Right atrium auricular region (tissue), 2 donors: ENCODE measurements at places on chromosomes 3 and 15.

DNA sequence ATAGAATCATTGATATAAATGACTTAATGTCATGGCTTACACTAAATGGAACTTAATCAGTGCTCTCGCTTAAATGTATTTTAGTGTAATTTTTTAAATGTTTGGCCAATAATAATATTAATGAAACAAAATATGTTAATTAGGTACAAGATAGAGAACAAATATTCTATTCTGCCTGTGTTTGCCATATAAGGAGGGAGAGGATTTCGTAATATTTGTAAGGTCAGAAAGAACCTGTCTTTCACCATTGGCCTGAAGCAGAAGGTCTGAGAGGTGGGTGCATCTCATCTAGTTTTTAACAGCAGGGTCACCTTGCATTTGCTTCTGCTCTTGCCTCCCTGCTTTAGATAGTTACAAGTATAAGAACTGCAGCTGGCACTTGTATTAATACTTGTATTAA lies 2.5 kb downstream of the GPR87 start:
- no peak for DNase-seq

- peak; percentile 59 for DNase-seq
These were observed 438.2 kb upstream of the ARRDC4 start for GRCh38 chr15:97522347-97522746.

DNA sequence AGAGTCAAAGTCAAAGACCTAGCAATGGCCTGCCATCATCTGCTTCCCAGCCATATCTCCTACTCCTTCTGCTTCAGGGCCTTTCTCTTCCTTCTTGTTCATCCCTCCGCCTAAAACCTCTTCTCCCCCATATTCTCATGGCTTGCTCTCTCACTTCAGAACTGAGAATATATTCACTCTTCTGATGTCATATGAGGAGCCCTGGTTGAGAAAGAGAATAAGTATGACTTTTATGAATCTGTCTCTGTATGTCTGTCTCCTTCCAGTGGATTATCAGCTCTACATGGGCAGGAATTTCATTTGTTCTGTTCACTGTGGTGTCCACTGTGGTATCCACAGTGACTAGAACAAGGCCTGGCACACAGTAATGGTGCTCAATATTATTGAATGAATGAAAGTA lies 11.8 kb downstream of the ZNF592 start:
- no peak for DNase-seq

GRCh38 chr3:44055951-44056350 lies 185.7 kb upstream of the TOPAZ1 start:
- no peak for DNase-seq

GRCh38 chr3:50587806-50588758 lies 18.8 kb downstream of the HEMK1 start:
- DNase-seq: no peak

DNA sequence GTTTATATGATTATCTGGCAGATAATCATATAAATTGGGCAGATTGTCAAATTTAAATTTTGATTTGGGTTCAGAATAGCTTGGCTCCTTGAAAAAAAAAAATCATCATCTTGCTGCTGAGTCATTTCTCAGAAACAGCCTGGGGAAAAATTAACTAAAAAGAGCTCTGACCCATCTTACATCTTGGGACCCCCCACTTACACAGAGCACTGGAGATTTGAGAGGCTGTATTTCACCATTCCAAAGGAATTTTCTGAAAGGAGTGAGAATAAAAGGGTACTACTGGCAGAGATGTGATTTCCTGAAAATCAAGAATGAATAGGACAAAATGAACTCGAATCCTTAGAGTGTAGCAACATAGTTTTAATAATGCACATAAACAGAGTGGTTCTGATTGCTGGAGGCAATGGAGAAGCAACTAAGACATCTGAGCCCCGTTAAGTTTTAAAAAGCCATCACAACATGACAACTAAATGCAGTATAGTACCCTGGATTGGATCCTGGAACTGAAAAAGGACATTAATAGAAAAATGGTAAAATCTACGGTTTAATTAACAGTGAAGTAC lies 97.5 kb downstream of the RFTN1 start:
- no peak for DNase-seq

DNA sequence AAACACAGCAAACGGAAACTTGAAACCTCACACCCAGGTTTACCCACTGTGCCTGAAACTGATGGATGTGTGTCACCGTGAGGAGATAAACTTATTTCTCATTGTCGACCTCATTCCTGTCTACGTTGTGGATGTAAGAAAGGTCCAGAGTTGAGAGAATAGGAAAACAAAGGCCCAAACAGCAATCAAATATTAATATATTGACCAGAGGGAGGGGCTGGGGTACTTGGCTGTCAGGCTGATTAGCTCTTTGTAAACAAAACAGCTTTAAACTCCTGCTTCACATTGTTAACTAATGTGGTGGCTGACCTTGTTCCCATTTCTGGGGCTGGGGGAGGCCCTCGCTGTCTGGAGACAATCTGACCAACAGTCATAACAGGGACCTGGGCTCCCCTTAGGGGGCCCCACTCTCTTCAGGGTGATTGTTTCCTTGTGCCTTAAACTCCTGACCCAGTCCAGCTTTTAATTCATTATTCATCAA lies 937.6 kb downstream of the MCTP2 start:
- DNase-seq: no peak

GRCh38 chr3:143998266-143998665 lies 26.6 kb downstream of the DIPK2A start:
- no peak for DNase-seq

GRCh38 chr15:72474466-72474911 lies 359 bp downstream of the ARIH1 start:
- DNase-seq: no peak

DNA sequence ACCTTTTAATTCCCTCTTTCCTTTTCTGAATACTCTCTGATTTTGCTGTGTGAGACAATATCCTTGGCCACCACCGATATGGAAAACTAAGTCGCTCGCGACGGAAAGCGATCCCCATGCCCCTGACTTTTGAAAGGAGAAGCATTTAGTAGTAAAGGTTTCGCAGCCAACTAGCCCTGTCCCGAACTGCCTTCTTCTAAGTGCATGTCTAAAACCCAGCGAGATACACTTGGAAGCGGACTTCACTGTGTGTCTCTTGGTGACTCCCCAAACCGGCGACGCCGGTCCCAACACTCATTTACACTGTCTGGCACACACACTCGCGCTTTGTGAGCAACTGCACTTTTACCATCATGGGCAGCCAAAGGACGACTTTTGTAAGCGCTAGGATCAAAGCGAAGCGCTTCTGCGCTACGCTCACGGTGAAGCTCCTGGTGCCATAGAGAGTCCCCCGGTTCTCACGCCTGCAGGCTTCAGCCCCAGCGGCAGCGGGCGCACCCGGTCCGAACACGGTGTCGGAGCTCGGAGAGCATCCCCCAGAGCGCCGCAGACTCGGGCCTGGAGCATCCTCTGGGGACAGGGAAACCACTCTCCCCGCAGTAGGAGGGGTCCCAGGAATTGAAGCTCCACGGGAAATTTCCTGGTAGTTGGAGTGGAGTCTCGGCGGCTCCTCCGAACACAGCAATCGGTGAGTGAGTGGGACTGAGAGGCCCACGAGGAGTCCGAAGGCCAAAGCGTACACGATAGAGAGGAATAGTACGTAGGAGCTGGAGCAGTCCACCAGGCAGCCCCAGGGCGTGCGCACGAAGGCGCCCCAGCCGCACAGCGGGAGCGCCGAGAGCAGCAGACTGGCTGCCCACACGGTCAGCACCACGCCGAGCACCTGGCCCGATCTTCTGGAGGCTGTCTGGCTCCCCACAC lies 1.4 kb downstream of the GPR149 start:
- DNase-seq: no peak

- DNase-seq: no peak
These were observed 195.2 kb upstream of the MME start for GRCh38 chr3:154884952-154885351.

GRCh38 chr15:59436774-59437141 lies 1.2 kb upstream of the FAM81A start:
- no peak for DNase-seq

DNA sequence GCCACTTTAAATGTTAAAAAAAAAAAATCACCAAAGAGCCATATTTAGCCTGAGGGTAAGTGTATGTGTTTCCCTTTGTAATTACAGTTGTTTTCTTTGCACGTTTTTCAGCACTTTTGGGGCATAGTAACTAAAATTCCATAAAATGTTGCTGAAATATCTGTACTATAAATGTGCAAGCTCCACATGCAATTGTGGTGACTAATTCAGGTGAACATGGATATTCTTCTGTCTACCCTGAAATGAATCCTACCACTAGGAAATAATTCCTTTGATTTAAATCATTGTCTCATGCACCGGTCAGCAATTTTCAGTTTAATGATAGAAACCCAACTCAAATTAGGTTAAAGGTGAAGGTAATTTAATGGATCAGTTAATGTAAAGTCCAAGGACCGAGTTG lies 13.1 kb upstream of the TFG start:
- no peak for DNase-seq

- peak; percentile 56 for DNase-seq
These were observed 11.1 kb downstream of the ISG20 start for GRCh38 chr15:88649753-88650551.

DNA sequence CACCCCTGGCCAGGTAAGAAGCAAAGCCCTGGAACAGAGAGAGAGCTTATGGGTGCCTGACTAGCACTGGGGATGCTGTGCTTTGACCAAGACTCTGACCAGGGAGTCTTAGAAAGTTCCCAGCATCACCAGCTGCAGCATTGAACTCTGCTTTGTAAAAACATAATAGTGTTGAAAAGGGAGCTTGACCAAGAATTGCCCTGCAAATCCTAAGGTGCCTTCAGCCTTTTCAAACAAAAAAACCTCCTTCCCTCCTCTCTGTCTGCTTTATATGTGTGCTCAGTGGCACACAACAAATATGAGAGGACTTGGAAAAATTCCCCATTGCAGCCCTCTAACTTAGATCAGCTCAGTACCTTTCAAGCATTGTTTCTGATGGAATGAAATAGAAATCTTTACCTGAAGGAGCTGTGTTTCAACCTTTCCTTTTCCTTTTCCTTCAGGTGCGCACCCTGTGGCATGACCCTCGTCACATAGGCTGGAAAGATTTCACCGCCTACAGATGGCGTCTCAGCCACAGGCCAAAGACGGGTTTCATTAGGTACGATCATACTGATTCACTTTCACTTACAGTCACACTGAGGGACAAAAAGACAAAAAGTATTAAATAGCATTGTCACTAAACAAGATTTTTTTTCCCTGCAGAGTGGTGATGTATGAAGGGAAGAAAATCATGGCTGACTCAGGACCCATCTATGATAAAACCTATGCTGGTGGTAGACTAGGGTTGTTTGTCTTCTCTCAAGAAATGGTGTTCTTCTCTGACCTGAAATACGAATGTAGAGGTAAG lies 13.0 kb downstream of the THBS1 start:
- DNase-seq: no peak

GRCh38 chr3:140292684-140293083 lies 357.7 kb downstream of the CLSTN2 start:
- DNase-seq: peak; percentile 83

GRCh38 chr3:160134454-160134853 lies 90.8 kb upstream of the C3orf80 start:
- DNase-seq: no peak

DNA sequence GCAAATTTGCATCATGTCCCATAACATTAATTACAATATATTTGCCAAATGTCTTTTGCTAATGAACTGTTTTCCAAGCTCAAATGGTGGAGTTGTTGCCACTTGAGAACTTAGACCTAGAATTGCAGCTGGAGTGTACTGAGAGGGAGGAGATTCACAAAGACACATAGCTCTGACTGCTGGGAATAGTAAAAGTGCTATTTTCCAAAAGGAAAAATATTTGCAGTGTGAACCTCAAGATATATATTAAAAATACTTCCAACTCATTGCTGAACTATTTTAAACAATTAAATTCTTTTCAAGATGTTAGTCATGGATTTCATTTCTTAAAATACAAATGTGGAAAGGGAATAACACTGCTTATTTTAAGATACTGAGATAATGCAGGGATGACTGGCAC lies 666.8 kb upstream of the ARPP21 start:
- no peak for DNase-seq

DNA sequence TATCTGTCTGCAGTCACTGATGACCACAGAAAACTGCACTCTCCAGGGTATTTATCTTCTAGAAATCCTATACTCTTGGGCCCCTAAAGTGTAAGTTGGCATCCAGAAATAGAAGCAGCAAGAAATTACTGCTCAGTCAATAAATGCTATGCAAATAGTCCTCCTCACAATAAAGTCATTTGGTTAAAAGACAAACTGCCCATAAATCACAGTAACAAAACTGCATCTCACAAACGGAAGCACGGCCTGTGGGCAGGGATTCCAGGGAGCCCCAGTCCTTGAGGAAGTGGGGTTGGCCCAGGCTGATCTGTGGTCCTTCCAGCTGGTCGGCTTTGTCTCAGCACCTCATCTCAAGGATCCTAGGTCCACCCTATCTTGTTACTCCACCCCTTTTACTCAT lies 29.7 kb upstream of the SPATA12 start:
- no peak for DNase-seq

- no peak for DNase-seq
These were observed 11.7 kb downstream of the MEGF11 start for GRCh38 chr15:66241908-66242285.

- no peak for DNase-seq
These were observed 120.2 kb upstream of the LIPC start for GRCh38 chr15:58311556-58311955.

- no peak for DNase-seq
These were observed 37.9 kb downstream of the FNDC3B start for GRCh38 chr3:172077197-172077757.

DNA sequence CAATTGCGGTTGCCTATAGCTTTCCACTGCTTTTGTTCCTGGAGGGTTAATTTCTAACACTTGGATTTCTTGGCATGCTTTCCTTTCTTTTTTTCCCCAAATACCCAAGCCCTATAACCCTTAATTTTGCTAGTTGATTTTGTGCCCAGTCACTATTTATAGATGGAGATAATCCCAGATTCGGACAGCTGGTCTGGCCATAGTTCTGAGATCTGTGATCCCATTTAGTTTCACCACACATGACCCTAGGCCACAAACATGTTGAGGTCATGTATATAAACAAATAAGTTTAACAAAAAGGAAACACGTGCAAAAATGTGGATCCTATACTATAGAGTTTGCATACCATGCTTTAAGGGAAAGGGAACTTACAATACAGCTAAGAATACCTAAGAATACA lies 111.4 kb downstream of the ZMAT3 start:
- DNase-seq: no peak

GRCh38 chr3:131082871-131083863 lies 56.5 kb downstream of the NEK11 start:
- DNase-seq: no peak

GRCh38 chr3:121723485-121723884 lies 26.1 kb downstream of the GOLGB1 start:
- no peak for DNase-seq

DNA sequence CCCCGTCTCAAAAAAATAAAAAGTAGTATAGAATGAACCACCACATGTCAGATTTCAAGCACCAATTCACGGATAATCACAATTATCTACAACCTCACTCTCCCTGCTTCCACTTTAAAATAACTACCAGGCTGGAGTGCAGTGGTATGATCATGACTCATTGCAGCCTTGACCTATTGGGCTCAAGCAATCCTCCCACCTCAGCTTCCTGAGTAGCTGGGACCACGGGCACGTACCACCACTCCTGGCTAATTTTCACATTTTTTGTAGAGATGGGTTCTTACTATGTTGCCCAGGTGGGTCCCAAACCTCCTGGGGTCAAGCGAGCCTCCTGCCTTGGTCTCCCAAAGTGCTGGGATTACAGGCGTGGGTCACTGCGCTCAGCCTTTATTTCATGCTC lies 38.1 kb upstream of the LDHAL6B start:
- DNase-seq: no peak
